ENCODE measurements at places on chromosomes 2 and 18. TPM values are rescaled to one million over a fixed set of nuclear protein-coding genes. Genes with fewer than 3 reads are reported as not detected.

GRCh38 chr2:41024816-41025215, 572.9 kb upstream of the SLC8A1 start:
- DNase-seq, result no peak

GRCh38 chr18:37985126-37985525, 419.5 kb upstream of the CELF4 start:
- no peak for DNase-seq

- DNase-seq, result no peak
Observed at GRCh38 chr2:136243638-136244535, 125.9 kb upstream of the CXCR4 start.

GRCh38 chr2:75522543-75523312, 38.0 kb downstream of the EVA1A start:
- DNase-seq, result no peak

- DNase-seq, result no peak
Observed at GRCh38 chr2:193743089-193743488, 1548.4 kb upstream of the TMEFF2 start.

- DNase-seq, result no peak
Observed at GRCh38 chr2:43375746-43376522, 149.5 kb upstream of the ZFP36L2 start.

DNA sequence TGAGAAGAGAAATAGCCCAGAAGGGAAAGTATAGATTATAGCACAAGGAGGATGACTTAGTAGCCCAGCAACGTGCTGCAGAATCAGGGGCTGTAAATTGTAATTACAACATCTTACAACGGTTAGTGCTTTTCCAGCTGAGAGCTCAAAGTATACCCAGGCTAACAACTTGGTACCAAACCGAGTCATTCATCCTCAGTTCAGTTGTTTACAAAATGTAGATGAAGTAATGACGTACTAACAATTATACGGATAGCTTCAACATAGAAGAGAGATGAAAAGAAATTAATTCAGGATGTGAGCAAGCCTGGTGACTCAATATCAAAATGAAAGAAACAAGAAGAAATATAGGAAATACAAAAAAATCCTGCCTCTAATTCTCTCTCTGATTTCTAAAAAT, 99.2 kb downstream of the DYNAP start:
- DNase-seq, result no peak

- DNase-seq, result no peak
Observed at GRCh38 chr2:230795856-230796255, 68.9 kb upstream of the ITM2C start.

DNA sequence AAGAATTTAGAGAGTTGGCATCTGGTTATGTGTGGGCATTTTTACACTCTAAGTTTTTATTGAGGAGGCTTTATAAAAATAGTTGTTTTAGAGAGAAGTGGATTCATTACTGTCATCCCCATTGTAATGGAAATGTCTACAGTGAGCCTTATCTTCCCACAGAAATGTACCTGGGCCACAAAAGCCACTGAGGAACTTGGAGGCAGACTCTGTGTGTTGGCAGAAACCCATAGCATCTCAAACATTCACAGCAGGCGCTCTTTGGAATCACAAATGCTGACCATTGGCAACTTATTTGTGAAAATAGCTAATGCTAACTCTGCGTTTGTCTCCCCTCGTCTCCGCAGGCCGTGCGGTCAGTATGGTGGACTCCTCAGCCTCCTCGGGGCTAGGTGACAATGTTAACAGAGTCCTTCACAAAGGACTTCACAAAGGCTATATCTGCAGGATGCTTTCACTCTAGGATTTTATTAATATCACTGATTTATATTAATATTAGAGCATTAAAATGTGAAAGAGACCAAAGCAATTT, 689.1 kb upstream of the POU3F3 start:
- DNase-seq, result no peak

GRCh38 chr2:174903264-174903556, 102.0 kb downstream of the CHN1 start:
- no peak for DNase-seq

GRCh38 chr2:48588745-48589144, 28.9 kb upstream of the GTF2A1L start:
- no peak for DNase-seq

GRCh38 chr2:147718831-147719230, 126.0 kb upstream of the ACVR2A start:
- no peak for DNase-seq

GRCh38 chr2:85924522-85924921, 35.7 kb upstream of the ST3GAL5 start:
- DNase-seq, result no peak

GRCh38 chr2:223969856-223970255, 12.6 kb downstream of the MRPL44 start:
- DNase-seq, result no peak

DNA sequence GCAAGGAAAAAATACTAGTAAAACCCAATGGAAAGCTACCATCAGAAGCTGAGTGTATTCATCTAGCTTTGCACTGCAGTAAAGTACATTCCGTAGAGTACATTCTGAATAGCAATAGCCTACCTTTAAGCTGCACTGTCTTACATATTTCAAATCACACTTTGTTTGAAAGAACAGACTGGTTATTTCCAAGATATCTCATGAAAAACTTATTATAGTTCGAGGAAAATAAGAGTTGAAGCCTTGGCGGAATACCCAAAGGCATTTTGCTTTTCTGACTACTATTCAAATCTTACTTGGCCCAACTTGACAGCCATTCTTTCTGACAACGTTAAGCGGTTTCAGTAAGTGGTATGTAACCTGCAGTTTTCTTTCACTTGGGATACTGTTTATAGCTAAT, 177.6 kb downstream of the NRXN1 start:
- no peak for DNase-seq

- DNase-seq, result no peak
Observed at GRCh38 chr18:45838302-45839070, 13.0 kb downstream of the SIGLEC15 start.

DNA sequence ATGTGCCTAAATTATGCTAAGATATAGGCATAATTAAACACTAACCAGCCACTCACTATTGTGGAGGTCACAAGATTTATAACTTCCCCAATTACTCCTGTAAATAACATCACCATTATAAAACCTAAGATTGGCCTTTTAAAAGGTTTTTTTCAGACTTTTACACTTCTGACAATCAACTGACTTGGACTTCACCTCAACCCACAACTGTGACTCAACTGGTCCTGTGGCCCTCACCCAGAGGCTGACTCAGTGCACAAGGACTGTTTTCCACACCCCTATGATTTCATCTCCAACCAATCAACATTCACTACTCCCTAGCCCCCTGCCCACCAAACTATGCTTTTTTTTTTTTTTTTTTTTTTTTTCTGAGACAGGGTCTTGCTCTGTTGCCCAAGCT, 11.6 kb downstream of the TTR start:
- no peak for DNase-seq

GRCh38 chr18:79912409-79912991, 39.0 kb downstream of the SLC66A2 start:
- DNase-seq, result no peak

DNA sequence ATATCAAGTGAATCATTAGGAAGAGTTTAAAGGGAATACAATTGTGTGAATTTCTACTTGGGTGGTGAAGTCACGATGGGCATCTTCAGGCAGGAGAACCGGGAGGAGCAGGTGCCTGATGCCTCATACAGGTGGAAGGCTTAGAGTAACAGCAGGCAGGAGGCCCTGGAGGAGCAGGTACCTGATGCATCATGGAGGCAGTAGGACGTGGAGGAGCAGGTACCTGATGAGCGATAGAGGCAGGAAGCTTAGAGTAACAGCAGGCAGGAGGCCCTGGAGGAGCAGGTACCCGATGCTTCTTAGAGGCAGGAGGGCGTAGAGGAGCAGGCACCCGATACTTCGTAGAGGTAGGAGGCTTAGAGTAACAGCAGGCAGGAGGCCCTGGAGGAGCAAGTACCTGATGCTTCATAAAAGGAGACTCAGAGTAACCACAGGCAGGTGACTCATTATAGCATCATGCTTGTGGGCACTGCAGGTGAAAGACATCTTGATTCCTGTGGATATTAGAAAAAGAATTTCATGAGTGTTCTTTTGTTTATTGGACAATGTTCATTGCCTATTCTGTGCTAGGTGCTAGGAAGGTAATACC, 133.9 kb downstream of the ATP9B start:
- no peak for DNase-seq

- DNase-seq, result no peak
Observed at GRCh38 chr2:162344617-162344950, 652 bp downstream of the GCA start.

DNA sequence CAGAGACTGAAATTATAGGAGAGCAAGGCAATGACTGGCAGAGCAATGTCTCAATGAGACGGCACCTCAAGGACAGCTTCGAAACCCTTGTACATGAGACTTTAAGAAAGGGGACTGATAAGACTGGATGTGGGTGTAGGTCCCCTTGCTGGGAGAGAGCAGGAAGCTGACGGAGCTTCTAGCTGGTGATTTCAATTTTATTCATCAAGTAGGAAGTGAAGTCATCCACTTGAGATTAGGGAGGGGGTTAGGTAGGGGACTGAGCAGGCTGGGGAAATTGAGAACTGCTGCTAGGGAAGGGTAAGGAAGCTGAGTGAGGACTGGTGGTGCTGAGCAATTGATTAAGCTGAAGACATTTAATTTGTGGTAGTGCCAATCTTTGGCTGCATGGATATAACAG, 99.5 kb upstream of the ITGB6 start:
- DNase-seq, result no peak

DNA sequence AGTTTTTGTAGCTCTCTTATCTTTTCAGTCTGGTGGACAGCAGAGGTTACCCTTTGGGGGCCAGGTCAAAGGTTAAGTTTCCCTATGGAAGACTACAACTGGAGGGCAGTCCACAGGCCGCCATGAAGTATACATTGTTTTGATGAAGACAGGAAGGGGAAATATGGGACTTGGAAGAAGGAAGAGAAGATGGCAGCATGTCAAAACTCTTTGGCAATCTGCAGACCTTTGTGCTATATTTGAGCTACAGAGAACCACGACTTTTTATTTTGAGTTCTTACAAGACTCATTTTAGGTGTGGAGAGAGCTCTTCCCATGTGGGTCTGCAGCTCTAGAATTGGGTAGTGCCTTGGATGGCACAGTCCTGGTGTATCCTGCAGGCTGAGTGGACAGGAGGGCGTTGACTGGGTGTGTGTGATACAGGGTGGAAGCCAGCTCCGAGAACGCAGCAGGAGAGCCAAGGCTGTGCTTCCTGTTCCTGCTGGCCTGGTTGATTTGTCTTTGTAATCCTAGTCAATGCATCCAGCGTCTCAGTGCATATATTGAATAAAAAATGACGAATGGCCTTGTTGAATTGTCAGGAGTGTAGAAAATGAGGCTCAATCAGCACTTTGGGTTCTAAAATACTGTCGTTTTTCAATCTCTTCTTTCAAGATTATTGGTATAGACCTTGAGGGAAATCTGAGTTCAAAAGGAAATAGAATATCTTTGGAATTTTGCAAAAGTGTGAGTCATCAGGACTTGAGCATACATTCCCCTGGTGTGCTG, 11.5 kb downstream of the ITGA6 start:
- no peak for DNase-seq

DNA sequence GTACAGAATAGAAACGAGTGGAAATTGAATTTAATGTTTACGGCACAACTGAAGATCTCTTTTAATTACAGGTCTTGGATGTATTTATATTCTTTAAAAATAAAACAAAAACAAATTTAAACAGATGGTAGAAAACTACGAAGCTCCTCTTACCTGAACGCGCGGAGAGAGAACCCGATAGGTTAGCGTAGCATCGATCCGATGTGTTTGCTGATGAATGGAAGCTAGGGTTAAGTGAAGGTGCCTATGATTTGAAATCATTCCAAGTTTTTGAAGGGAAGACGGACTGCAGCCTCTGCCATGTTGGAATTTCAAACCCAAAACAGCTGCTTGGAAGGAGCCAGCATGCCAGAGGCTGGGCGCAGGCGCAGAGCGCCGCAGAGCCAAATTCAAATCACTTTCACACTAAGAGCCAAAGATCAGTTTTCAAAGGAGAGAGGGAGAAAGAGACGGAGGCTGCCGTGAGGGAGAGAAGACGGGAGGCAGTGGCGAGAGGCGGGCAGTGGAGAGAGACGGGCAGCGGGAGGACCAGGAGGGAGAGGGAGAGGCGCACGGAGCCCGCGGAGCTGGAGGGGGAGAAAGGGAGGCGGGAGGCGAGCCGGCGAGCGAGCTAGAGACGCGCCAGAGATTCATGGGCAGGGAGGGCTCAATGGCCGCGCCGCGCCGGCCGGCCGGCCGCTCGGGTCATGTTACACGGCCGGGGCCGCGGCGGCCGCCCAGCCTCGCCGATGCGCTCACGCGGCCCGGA, at the start of gene FIGN:
TSS of gene FIGN (minus strand) at position 324 of the 748 bp plus-strand sequence. CDS start 1,081 bp downstream, outside the sequence.
- no peak for DNase-seq

- DNase-seq, result no peak
Observed at GRCh38 chr18:45202061-45202460, 413.2 kb upstream of the SLC14A2 start.

DNA sequence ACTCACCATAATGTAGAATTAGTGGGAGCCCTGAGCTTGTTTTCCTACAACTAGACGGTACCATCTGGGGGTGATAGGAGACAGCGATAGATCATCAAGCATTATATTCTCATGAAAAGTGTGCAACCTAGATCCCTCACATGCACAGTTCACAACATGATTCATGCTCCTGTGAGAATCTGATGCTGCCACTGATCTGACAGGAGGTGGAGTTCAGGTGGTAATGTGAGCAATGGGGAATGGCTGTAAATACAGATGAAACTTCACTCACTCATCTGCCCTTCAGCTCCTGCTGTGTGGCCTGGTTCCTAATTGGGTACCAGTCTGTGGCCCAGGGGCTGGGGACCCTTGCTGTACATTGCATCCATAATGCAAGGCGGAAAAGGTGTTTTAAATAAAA, 60.7 kb downstream of the USP34 start:
- no peak for DNase-seq

DNA sequence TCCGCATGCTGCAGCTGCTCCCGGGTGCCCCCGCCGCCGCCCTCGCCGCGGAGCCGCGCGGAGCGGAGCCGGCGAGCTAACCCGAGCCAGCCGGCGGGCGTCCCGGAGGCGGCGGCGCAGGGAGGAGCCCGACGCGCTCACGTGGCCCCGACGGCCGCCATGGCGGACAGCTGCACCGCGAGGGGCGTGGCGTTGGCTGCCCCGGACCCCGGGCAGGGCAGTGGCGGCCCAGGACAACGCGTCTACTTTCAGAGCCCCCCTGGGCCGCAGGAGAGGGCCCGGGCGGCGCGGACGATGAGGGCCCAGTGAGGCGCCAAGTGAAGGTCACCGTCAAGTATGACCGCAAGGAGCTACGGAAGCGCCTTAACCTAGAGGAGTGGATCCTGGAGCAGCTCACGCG, 30.0 kb upstream of the CCNYL1 start:
- DNase-seq, result no peak

- DNase-seq, result no peak
Observed at GRCh38 chr18:49247781-49248180, 212.7 kb downstream of the DYM start.

The TNFAIP6 gene
- not detected for total RNA-seq

The CNGA3 gene
- not detected for total RNA-seq

The KCNS3 gene
- total RNA-seq, result 0.25 TPM

The BOLL gene
- total RNA-seq, result 0.11 TPM

The FOXD4L1 gene
- total RNA-seq, result 0.20 TPM

The KRTCAP3 gene
- total RNA-seq, result 1.4 TPM

The POTEJ gene
- total RNA-seq, result not detected

The SOWAHC gene
- total RNA-seq, result 0.04 TPM

The AMER3 gene
- not detected for total RNA-seq

The SOCS6 gene
- 5.8 TPM for total RNA-seq
